Stimulated activated CD8-positive, alpha-beta memory T cell treated with anti-CD3 and anti-CD28 coated beads, Interleukin-4, amount 100 ng/mL, for 1 hour (primary cell): ENCODE measurements at places on chromosomes 7 and 10.

- DNase-seq: no peak
Observed at GRCh38 chr7:92797284-92797683, 39.1 kb downstream of the CDK6 start.

GRCh38 chr10:73432646-73433537 is 469 bp downstream of the MSS51 start:
- DNase-seq: no peak

DNA sequence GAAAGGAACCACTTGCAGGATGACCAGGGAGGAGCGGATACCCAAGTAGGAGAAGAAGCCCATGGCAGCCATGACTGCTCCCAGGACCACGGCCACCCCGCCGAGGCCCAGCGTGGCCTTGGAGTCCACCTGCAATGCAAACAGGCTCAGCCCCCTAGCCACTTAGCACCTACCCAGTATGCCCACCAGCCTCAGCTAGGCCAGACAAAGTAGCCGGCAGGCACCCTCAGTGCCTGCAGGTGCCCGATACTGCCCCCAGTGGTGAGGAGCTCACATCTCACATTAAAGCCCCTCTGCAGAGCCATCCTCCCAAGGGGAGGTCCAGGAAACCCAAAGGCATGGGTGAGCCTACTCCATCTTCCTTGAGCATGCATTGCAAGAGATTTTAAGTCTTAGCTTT is 6.6 kb downstream of the NPC1L1 start:
- DNase-seq: no peak

- DNase-seq: no peak
Observed at GRCh38 chr7:44147026-44147991, 6.2 kb upstream of the MYL7 start.

GRCh38 chr10:3769556-3769955 is 15.5 kb downstream of the KLF6 start:
- DNase-seq: no peak

DNA sequence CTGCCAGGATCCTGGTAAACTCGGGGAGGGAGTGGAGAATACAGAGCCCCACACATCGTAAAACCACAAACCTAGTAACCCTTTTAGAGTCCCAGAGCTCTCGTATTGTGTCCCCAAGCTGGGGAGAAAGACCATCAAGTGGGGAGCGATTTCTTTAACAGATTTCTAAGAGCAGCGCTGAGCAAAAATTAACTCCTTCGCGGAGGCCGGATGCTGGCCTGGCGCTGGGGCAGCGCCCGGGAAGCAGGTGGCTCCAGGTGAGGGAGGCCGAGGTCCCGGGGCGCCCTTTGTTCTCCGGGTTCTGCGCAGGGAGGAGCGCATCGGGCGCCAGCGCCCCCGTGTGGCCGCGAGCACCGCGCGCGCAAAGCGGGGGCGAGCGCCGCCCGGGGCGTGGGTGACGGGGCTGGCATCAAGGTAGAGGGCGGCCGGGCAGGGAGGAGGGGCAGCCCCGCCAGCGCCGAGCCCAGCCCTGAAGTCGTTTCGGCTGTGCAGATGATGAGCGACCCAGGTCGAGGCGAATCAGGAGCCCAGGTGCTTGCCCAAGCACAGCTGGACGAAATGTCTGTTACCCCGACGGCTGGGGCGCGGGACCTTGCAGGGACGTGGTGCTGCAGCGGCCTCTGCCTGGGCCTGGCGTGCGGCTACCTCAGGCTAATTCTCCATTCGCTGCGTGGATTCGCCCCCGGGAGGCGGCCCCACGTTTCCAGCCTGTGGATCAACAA is 10.4 kb upstream of the FGFR2 start:
- DNase-seq: no peak

GRCh38 chr7:150801946-150802771 is 1.6 kb downstream of the TMEM176A start:
- DNase-seq: no peak

GRCh38 chr10:86359111-86359510 is 7.5 kb downstream of the GRID1 start:
- no peak for DNase-seq

GRCh38 chr7:119868387-119868786 is 404.6 kb upstream of the KCND2 start:
- no peak for DNase-seq

DNA sequence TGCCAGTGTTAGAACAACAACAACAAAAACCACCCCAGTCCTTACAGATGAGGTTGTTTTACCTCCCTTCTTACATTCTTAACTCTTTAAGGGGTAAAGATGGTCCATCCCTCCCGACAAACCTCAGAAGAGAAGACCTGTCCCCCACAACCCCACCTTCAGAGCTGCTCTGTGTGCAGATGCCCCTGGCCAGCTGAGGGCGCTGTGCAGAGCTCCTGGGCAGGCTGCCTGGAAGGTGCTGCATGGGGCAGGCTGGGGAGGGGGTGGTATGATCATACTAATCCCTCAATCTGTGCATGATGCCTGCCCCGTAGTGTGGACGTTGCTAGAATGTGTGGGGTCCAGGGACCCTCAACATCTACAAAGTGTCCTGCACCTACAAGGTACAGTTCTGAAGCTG is 387.1 kb downstream of the INHBA start:
- DNase-seq: no peak

DNA sequence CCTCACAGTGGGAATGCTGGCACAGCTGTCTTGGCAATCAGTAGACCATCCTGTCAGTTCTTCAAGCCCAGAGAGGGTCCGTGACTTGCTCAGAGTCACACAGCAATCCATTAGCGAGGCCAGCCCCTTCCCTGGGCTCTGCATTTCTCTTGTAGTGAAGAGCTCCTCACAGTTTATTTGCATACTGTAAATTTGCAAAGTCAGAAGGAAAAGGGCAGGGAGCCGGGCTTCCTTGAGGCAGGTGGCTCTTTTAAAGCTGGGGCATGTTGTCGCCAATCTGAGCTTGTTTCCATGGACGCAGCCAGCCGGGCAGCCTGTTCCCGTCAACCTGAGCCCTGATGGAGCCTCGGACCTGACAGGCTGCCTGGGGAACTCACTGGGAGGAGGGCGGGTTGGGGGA is 123.4 kb downstream of the CUX1 start:
- DNase-seq: no peak

DNA sequence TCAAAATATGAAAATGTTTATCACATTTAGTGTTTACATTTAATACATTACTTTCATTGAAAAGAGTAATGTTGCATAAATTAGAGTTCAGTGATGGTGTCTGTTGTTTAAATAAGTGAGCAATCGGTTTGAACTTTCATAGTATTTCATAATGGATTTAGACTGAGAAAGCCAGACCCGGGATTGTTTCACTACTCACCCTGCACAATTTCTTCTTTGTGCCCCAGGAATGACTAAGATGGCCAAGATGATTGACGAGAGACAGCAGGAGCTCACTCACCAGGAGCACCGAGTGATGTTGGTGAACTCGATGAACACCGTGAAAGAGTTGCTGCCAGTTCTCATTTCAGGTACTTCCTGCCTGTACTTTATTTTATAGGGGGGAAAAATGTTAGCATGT is 74.6 kb downstream of the VCL start:
- DNase-seq: no peak

- DNase-seq: no peak
Observed at GRCh38 chr7:39898867-39899266, 51.2 kb upstream of the CDK13 start.

GRCh38 chr10:35382096-35382495 is 45.8 kb downstream of the CCNY start:
- no peak for DNase-seq

DNA sequence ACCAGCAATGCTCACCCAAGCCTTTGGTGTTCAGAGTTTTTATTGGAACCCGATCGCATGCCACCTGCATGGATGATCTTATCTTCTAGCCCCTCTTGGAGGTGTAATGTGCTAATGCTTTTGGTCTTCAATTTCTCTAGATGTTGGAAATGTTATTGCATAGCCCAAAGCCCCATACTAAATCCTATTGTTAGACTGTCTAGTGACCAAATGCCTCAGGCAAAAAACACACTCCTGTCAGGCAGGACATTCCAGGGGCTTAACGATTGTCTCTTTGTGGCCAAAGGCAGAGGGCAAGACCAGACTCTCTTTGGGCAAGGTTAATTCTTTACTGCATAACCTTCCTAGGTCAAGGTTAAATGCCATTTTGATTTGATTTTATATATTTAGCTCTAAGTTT is 187.9 kb downstream of the BMPER start:
- no peak for DNase-seq

DNA sequence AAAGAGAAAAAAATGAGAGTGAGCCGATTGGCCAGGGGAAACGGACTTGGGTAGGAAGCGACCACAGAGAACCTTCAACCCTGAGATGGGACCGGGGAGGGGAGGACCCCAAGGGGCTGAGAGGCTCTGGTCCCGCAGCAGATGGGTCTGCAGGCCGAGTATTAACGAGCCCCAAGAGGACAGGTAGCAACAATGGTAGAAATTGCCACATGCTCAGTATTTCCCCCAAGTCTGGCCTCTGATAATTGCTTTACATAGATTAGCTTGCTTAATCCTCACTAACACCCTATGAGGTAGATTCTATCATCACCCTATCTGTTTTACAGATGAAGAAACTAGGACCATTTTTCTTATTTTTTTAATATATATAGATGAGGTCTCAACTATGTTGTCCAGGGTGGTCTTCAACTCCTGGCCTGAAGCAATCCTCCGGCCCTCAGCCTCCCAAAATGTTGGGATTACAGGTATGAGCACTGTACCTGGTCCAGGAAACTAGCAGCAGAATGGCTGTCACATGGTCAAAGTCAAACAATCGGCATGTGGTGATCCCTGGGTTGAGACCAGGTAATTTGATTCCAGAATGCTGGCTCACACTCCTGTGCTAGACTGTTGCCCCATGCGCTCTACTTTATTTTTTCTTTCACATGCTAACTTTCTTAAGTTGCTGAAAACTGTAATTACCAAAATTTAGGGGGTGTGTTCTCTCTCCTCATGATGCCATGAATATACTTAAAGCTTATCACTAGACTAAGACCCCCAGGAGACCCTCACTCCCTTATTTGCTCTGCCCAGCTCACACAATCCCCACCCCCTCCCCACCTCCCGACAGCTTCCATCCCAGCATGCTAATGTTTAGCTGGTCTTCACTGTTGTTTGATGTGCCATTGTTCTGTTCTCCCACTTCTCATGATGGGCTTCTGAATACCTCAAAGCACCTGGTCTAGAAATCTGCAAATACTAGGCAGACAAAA is 67.9 kb upstream of the AFAP1L2 start:
- DNase-seq: no peak

GRCh38 chr7:15607529-15608210 is 45.9 kb upstream of the AGMO start:
- no peak for DNase-seq

- no peak for DNase-seq
Observed at GRCh38 chr7:143487566-143487965, 9.9 kb downstream of the TAS2R41 start.
